ENCODE measurements at places on chromosomes 1 and 21.

- peak; percentile 28 for DNase-seq
These were observed 16.6 kb upstream of the ZSCAN20 start for GRCh38 chr1:33455539-33456501.

- DNase-seq = no peak
These were observed 9.7 kb downstream of the IFFO2 start for GRCh38 chr1:18946550-18947381.

GRCh38 chr21:33024201-33025103 is 1.3 kb upstream of the OLIG2 start:
- no peak for DNase-seq

- no peak for DNase-seq
These were observed 664.3 kb downstream of the ADGRL2 start for GRCh38 chr1:82465024-82465423.

GRCh38 chr1:22619252-22619651 is 17.2 kb upstream of the C1QA start:
- no peak for DNase-seq

GRCh38 chr1:34705077-34705476 is 49.8 kb upstream of the GJB5 start:
- no peak for DNase-seq

DNA sequence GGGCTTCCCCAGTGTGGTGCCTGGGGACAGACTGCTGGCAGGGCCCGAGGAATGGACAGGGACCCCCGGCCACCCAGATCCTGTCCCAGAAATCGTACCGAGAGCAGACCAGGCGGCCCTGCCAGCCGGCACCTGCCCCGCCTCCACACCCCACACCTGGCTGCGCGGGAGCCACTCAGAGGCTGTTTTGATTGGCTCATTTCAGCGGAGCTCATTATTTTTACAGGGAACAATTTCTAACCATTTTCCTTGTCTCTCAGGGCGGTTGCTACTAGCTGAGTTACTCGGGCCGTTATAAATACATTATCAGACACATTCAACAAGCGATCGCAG is 39.3 kb upstream of the AJAP1 start:
- DNase-seq = no peak

GRCh38 chr1:10720635-10721034 is 75.8 kb downstream of the CASZ1 start:
- DNase-seq = no peak

DNA sequence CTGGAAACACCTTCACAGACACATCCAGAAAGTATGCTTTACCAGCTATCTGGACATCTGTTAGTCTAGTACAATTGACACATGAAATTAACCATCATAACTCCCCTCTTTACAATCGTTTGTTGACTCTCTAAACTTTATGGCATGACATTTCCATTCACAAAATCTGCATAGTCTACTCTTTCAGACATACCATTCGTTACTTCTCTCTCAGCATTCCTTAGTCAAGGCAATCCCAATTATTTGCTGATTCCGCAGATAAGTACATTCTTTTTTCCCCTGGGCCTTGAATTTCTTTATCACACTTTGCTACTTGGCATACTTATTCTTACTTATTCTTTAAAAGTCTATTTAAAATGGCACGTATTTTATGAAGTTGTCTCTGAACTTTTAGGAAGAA is 15.1 kb upstream of the CRB1 start:
- no peak for DNase-seq

- no peak for DNase-seq
These were observed 4.3 kb downstream of the MFN2 start for GRCh38 chr1:11984576-11984975.

GRCh38 chr21:42208801-42209490 is 10.0 kb upstream of the ABCG1 start:
- DNase-seq = no peak

GRCh38 chr1:222064388-222065211 is 322.7 kb upstream of the DUSP10 start:
- no peak for DNase-seq

DNA sequence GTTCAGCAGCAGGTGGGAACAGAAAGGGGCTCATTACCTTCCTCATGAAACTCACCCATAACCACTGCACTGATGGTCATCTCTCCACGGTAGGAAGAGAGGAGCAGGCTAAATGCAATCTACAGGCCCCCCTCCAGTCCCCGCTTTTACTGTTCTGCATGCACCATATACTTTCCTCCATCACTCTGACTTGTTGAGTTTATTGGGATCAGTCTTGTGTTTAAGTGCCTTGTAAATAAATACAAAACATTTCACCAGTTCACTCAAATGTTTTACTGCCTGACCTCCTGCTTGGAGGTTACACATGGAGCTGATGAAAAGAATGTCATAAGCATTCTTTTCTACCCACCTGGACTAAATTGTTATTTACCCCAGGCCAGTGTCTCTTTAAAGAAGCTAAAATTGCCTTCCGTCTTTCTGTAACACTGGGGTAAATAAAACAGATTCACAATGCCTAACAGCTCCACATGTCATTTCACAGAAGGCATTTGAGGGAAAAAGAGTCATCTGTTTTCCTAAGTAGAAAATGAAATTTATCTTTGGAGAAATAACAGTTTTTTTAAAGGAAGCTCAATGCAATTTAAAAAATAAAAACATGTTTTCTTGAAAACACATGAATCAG is 30.7 kb downstream of the PTPN14 start:
- DNase-seq = no peak

GRCh38 chr21:36411301-36411700 is 26.1 kb downstream of the CHAF1B start:
- no peak for DNase-seq

DNA sequence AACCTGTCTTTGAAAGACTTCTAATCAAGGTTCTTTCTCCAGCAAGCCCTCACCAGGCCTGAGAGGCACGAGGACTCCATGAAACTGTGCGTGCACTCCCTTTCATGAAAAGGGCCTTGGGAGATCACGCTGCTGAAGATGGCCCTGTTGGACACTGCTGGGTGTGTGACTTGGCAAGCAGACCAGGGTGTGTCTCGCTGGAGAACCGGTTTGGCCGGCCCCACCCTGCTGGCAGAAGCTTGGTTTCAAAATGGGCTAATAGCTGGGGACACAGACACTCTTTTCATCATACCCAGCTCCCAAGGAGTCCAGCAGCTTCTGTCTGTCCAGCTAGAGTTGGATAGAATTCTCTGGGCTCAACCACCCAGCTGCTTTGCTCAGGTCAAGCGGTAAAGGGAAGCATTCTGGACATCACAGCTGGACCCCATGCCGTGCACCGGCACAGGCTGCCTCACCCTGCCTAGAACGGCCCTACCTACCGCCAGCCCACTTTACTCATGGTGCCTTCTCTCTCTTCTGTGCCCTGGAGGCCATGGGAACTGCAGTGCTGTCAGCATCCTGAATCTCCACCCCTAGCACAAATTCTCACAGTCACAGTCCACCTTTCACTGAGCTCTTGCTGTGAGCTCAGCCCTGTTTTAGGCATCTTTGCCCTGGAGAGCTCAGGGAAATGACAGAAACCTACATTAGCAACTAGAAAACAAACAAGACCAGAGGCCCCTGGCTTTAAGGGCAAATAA is 24.6 kb downstream of the PKP1 start:
- no peak for DNase-seq

GRCh38 chr1:187326557-187326956 is 497.8 kb downstream of the PLA2G4A start:
- no peak for DNase-seq

GRCh38 chr21:42527489-42528158 is 14.0 kb downstream of the SLC37A1 start:
- peak; percentile 87 for DNase-seq

DNA sequence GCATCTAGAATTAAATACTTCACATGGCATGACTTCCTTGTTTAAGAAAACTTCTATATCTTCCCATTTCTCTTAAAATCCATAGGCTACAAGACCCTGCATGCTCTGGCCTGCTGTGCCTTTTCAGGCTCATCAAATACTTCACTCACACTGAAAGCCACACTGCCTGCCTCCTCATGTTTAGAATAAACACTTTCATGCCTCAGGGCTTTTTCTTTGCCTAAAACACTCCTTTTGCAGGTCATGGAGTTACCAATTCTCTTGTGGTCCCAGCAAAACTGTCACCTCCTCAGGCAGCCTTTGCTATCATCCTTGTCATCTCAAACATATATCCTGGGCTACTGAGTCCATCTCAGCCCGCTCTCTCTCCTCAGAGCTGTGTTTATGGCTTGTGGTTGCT is 5.5 kb downstream of the SGIP1 start:
- DNase-seq = no peak

DNA sequence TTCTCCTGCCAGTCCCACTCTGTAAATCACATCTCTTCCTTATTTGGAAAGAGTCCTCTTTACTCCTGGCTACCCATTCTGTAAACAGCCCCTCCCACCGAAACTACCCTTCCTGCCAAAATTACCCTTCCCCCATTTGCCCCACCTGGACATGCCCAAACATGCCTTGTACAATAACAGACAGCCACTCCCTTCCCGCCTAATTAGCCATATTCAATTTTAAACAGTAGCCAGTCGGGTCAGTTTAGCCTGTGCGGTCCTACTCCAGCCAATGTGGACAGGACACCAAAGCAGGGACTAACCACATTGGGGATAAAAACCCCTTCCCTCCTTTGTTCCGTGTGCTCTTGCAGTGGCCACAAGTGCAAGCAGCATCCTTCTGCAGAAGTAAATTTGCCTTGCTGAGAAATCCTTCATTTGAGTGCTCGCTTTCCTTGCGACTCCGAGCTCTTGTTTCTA is 56.3 kb upstream of the MAP10 start:
- DNase-seq = no peak

DNA sequence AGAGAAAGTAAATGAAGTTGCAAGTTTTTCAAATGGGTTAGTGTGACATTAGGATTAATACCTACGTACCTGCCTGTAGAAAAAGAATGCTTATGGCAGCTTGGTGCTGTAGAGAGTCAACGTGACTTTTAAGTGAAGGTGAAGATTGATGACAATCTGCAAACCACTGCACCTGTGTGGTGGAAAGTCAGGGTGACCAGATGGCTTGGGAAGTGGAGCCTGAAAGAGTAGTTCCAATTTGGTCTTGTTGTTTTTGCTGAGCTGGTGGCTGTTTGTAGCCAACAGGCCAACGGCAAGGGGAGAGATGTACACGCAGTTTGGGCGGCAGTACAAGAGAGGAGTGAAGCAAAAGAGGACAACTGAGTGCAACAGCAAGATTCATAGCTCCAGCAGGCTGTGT is 78.1 kb upstream of the JAK1 start:
- DNase-seq = no peak

GRCh38 chr1:40532844-40533424 is 1.5 kb downstream of the ZNF684 start:
- DNase-seq = peak; percentile 13

GRCh38 chr1:89671775-89672488 is 39.0 kb downstream of the LRRC8C start:
- DNase-seq = no peak

DNA sequence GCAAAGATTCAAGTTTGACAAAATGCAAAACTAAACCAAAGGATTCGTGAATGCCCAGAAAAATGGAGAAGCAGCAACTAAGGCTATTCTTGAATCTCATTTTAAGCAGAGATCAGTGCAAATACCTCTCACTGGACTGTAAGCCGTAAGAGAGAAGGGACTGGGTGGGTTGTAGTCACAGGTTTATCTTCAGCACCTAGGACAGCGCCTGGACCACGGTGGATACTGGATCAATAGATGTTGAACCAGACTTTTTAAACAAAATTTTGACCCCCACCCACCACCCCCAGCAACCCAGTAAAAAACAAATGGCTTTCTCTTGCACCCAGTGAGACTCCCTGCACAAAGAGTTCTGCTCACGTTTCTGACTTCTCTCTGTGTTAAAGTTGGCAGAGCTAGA is 347.1 kb downstream of the AJAP1 start:
- no peak for DNase-seq

DNA sequence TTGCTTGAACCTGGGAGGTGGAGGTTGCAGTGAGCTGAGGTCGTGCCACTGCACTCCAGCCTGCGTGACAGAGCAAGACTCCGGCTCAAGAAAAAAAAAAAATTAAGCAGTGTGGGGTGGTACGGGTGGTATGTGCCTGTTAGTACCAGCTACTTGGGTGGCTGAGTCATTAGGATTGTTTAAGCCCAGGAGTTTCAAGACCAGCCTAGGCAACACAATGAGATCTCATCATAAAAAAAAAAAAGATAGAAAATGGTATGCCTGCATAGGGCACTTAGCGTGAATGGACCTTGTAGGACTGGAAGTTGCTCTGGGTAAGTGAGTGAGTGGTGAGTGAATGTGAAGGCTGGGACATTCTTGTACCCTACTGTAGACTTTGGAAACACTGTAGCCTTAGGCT is 37.0 kb downstream of the TBCE start:
- no peak for DNase-seq

DNA sequence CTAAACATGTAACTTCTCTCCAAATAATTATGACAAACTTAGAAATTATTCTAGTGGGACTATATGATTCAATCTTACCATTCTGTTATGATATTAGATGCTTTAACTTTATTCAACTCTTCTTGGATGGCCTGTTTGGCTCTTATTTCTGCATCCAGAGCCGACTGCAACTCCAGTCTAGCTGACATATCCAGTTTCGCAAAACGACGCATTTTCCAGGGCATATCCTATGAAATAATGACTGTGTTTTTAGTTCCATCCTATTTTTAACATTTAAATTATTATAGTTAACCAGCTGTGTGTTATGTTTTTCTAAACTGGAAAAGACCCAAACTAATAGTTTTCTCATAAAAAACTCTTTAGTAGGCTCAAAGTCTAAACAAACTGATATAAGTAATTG is 133.7 kb downstream of the COQ8A start:
- DNase-seq = no peak

DNA sequence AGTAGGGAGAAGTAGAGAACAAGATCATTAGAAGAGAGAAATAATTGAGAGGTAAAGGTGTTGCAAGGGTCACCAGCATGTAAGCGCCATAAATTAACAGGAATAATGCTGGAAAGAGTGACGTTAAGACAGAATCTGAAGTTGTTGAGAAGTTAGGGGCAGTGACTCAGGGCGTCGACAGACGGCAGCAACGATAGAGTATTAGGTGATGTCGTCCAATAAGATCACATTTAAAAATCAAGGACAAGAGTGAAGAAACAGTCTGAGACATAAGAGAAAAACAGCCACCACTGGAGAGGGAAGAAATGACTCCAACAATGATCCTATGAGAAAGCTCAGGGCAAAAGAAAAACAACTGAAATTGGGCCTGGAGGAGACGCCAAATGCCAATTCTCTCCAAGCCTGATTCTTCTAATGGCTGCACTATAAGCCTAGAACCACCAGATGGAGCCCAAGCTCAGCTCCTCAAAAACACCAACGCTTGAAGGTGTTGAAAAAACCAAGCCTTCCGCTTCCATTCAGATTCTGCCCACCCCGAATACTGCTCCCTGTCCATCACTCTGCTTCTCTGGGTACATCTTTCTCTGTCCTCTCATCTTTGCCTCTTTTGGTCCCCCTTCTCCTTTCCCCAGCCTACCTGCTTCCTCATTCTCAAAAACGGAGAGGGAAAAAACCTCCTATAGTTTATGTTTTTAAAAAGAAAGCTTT is 70.0 kb downstream of the LUZP1 start:
- DNase-seq = peak; percentile 63

GRCh38 chr1:243818978-243819377 is 31.1 kb downstream of the AKT3 start:
- no peak for DNase-seq

All from naive thymus-derived CD4-positive, alpha-beta T cell (primary cell).